Head of caudate nucleus (tissue), 42 donors: ENCODE measurements at places on chromosomes 5 and 9.
A peak's percentile ranks its signal among the peaks of the same experiment; 100 is the strongest.

DNA sequence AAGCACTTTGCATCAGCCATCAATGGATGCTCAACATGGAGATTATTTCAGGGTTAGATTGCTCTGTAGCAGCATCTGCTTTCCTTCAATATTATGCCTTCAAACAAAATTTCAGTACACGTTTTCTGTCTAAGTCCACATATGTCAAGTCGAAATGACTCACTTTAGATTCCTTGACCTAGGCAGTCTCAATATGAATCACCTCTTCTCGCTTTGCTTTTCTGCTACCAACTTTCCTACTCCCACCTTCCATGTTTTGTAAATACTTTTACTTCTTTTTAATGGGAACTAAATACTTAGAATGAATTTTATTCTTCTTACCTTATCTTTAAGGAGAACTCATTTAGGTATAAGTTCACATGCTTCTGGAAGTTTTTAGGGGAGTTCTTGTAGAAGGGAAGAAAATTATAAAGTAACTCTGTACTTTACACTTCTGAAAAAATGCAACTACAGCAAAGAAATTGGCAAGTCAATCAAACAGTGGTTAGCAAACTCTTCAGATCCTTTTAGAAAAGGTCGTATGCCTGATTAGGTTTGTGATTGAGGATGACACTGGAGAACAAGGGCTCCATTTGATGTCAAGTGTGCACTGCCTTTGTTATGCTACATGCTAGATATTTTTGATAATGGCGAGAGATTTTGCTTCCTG is 478.5 kb upstream of the SMARCA2 start:
- no peak for DNase-seq

- DNase-seq: no peak
Observed at GRCh38 chr9:132647355-132647754, 22.4 kb downstream of the DDX31 start.

DNA sequence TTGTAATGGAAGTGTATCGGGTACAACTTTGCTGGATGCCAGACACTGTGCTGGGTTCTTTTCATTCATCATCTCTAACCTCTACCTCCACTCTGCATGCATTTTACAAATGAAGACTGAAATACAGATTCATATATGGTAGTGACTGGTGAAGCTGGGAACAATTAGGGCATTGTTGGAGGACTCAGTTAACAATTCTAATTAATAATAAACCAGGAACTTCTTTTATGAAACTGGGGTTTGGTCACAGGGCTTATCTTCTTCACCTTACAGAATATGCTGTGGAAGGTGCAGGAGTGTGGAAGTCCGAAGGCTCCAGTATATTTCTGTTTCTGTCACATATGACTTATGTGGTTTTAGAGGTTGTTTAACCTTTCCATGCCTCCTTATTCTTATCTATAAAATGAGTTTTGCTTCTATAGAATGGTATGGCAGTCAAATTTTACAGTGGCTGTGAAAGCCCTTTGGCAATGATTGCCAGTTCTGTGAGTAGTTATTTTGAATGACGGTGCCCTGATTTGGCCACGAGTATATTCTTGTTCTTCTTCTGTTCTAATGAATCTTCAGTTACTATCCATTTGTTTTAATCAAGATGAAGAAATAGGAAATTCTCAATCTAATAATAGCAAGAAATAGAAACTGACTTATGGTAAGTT is 284.7 kb downstream of the GABRB2 start:
- DNase-seq: no peak

- no peak for DNase-seq
Observed at GRCh38 chr5:125451622-125452021, 705.2 kb upstream of the ZNF608 start.

- no peak for DNase-seq
Observed at GRCh38 chr9:5110867-5111681, 74.4 kb downstream of the INSL6 start.

DNA sequence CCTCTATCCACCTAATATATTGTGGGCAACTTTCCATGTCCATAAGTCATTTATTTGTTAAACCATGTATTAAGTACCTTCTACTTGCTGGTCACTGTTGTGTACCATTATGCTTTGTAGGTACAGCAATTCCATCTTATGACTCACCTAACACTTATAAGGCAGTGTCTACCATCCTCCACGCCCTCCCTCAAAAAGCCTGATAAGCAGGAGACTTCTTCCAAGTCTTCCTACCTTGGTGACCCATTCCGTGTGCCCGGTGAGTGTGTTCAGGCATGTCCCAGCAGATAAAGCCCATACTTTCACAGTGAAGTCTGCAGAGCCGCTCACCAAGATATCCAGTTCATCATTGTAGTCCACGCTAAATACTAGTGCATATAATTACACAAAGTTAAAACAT is 17.4 kb downstream of the FBXW2 start:
- DNase-seq: no peak

- no peak for DNase-seq
Observed at GRCh38 chr9:22238809-22239684, 207.6 kb upstream of the DMRTA1 start.

DNA sequence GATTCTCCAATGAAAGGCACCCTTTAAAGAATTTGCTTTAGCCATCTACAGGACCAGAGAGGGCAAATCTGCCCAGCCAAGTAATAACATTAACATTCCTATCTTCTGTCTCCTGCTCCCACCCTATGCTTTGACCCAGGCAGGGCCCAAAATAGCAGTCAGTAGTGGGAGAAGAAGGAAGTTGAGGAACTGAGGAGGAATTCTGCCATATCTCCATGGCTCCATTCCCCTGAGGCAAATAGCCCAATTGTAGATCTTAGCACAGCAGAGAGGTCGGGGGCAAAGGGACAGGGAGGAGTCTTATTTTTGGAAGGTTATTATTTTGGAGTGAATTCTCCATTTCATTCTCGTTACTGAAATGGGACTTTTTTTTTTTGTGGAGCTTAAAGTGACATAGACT is 111.1 kb upstream of the IFNK start:
- DNase-seq: no peak

DNA sequence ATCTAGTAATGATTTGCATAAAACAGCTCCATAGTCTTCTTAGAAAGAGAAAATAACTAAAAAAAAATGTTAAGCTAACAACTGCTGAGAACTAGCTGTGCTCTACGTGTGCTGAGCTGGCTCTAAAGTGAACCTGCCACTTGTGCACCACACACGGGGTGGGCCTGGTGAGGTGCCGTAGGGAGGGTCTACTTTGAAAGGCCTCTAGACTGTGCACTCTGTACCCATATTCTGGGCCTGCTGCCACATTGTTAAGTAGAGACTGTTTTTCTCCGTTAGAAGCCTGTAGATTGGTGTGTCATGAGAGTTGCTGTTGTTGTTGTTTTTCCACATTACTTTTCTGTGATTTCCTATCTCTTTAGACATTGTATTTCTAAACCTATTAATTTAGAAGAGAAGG is 93.9 kb downstream of the CD180 start:
- DNase-seq: peak; percentile 16

DNA sequence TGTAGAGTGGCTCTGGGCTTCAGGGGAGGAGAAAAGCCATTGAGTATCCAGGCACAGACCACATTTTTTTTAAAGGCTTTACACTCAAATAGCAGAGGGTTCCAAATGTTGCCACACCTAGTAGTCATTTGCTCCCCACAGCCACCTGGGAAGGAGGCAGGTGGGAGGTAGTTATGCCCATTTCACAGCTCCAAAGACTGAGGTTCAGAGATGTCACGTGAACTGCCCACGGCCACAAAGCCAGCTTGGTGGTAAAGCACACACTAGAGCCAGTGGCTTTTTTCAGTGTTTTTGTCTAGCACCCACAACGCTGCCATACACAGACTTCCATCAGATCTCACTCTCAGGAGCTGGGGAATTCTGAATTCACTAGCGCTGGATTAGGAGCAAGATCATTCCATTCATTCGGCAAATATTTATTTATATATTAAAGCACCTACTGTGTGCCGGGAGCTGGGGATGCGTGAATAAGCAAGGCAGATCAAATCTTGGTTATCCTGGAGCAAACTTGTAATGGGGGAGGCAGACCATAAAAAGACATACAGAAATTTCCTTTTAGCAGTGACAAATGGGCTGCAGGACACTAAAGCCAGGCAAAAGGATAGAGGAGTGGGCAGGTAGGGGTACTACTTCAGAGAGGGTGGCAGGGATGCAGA is 7.4 kb downstream of the WHRN start:
- DNase-seq: no peak

- DNase-seq: no peak
Observed at GRCh38 chr5:114191441-114191840, 170.4 kb upstream of the KCNN2 start.

DNA sequence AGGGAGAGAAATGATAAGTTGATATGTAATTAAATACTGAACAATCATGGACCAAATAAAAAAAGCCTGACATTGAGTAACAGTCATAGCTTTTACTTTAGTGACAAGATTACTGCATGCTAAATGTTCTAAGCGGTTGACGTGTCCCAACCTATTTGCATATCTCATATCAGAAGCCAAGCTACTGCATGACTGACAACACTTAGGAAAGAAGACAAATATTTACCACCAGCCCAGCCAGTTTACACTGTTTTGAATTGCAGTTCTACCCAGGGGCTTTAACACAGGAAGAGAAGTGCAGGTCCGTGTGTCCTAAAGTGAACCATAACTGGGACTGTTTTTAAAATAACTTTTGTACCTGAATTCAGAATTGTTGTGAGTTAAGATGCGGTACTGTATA is 219.9 kb downstream of the PRDM9 start:
- DNase-seq: no peak
